Stimulated activated CD4-positive, alpha-beta T cell treated with anti-CD3 and anti-CD28 coated beads, TNF-alpha, amount 100 ng/mL, for 24 hours (primary cell): ENCODE measurements at places on chromosomes 7 and 10.

- no peak for DNase-seq
These were observed 645.7 kb upstream of the DPP6 start for GRCh38 chr7:153406486-153406872.

GRCh38 chr7:27198871-27199801 is 755 bp downstream of the HOXA13 start:
- DNase-seq, result no peak

DNA sequence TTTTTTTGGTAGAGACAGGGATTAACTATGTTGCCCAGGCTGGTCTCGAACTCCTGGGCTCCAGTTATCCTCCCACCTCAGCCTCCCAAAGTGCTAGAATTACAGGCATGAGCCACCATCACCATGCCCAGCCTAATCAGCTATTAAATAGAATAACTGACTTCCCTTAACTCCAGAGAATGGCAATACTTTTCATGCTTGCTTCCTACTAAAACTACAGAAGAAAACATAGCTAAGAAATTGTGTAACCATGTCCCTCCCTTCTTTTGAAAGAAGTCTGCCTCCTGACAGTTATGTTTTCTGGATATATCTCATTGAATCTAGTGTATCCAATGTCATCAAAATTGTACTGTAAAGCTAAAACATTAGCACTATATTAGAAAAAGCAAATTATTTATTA is 95.6 kb downstream of the KMT2C start:
- DNase-seq, result no peak

DNA sequence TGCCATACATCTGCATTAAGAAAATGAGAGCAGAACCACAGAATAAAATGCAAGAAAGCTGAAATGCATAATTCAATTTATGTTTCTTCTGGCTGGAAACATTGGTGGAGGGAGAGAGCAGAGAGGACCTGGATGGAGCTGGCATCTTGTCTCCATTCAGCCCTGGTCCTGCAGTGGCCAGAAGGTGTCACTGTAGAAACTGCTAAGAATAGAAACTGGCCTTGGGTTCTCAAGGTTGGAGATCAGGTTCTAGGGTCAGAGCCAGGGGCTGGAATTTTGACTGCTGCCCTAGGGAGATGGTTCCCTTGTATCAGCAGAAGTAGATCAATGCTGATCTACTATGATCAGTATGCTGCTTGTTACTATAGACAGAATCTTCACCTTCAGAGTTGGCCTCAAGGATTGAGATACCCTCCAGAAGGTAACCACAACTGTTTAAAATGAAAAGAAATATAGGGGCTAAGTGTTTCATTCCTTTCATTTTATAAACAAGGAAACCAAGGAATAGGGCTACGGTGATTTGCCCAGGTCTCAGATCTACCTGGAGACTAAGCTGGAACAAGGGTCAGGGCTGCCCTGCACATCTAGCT is 13.1 kb downstream of the TAS2R41 start:
- no peak for DNase-seq

DNA sequence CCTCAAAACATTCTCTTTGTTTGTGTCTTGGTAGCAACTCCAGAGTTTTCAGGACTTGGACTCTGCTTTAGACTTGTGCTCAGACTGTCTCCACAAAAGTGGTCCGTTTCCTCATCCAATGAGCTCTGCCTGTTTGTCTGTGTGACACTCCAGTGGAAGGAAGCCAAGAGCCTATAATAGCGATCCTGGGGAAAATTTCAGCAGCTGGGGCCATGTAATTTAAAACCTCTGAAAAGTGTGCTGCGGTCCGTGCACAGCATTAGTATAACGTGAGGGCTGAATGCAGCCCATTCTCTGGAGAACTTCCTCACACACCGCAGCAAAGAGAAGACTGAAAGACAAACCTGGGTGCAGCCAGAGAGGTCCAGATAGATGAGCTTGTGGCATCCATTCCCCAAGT is at the start of gene LRRC17:
TSS of gene LRRC17 (plus strand) at position 259 of the 400 bp plus-strand sequence. CDS start 20,914 bp downstream, outside the sequence.
- no peak for DNase-seq

- DNase-seq, result no peak
These were observed 1179.5 kb upstream of the C7orf33 start for GRCh38 chr7:147411096-147411495.

- DNase-seq, result no peak
These were observed 16.7 kb downstream of the SEMA3A start for GRCh38 chr7:84177758-84178412.

DNA sequence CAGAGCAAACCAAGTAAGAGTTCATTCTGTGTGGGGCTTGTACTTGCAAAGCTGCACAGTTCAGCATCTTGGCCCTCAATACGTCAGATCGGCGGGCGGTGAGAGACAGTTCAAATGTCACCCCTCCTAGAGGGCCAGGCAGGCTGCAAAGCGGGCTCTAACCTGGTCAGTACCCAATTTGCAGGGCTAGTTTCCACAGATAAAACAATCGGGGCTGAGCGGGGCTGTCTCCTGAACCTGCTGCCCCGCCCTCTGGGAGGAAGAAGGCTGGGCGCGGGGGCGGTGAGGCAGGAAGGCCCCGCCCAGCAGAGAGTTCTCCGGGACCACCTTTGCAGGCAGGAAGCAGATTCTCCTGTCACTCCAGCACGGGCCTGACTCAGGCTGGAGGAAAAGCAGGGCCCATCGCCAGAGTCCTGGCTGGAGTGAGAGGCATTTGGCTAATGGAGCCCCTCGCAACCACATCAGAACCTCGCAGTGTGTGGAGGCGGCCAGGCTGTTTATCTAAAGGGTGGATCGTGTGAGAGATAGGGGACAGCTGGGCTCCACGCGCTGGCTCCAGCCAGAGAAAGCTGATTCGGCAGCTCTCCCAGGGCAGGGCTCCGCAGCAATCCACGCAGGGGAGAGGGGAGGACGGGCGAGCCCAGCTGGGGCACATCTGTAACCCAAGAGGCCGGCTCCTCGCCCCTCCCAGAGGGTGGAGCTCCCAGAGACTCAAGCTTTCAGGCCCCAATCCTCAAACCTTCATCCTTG is 83.1 kb downstream of the SH3PXD2A start:
- DNase-seq, result no peak

DNA sequence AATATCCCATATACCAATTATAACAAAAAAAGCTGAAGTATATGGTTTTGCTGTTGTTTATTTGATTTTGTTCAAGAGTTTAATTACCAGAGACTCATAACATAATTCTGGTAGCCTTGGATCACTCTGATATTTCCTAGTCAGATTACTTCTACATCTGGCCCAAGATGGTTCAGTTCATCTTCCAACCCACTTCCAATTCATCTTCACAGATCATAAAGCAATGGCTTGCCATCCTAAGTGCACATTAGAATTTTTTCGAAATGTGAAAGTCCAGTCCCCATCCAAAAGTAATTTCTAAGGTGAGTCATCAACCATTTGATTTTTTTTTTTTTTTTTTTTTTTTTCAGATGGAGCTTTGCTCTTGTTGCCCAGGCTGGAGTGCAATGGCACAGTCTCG is 8.0 kb upstream of the HIBADH start:
- no peak for DNase-seq

GRCh38 chr10:129055986-129056385 is 411.1 kb upstream of the MGMT start:
- DNase-seq, result no peak

GRCh38 chr10:102184606-102185005 is 32.4 kb downstream of the NOLC1 start:
- no peak for DNase-seq

DNA sequence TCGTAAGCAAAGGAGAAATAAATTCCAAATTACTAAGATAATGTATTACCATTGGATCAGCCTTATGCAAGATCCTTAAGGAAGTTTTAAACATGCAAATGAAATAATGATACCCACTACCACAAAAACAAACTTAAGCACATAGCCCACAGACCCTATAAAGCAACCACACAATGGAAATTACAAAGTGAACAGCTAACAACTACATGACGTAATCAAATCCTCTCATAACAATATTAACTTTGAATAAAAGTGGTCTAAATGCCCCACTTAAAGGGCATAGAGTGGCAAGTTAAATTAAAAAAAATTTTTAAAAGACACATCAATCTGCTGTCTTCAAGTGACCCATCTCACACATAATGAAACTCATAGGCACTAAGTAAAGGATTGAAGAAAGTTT is 397.3 kb upstream of the SEMA3A start:
- DNase-seq, result no peak

- DNase-seq, result peak; percentile 3
These were observed 221.5 kb upstream of the GHITM start for GRCh38 chr10:83917537-83918506.

DNA sequence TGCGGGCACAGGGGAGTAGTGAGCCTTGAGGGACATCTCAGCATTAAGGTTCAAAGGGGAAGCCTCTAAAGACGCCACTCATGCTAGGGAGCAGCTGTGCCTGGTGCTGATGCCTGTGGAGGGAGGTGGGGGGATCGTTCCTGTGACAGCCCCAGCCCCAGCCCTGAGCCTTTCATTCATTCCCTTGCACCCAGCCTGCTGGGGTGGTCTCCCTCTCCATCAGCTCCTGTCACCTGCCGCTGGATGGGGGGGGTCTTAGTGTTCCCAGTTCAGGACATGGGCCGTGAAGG is 11.6 kb downstream of the ZNF316 start:
- DNase-seq, result no peak

- DNase-seq, result no peak
These were observed 382.7 kb downstream of the SFMBT2 start for GRCh38 chr10:7027913-7028808.

DNA sequence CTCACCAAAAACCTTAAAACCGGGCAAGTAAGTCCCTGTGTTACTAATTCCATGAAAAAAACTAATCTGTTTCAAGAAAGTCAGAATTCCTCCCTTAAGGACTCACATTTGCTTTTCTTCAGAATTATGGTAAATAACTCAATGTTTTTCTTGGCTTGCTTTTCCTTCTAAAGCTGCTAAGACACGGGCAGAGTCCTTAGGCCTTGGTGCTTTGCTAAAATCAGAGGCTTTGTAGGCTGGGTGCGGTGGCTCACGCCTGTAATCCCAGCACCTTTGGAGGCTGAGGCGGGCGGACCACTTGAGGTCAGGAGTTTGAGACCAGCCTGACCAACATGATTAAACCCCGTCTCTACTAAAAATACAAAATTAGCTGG is 32.0 kb downstream of the GNA12 start:
- no peak for DNase-seq

- DNase-seq, result no peak
These were observed 53.6 kb upstream of the DYNC1I1 start for GRCh38 chr7:95718577-95719410.

GRCh38 chr7:154911411-154911810 is 91.5 kb downstream of the PAXIP1 start:
- DNase-seq, result no peak

GRCh38 chr7:27438881-27439589 is 196.4 kb downstream of the EVX1 start:
- DNase-seq, result no peak
